ENCODE measurements at places on chromosomes 5 and 9.

DNA sequence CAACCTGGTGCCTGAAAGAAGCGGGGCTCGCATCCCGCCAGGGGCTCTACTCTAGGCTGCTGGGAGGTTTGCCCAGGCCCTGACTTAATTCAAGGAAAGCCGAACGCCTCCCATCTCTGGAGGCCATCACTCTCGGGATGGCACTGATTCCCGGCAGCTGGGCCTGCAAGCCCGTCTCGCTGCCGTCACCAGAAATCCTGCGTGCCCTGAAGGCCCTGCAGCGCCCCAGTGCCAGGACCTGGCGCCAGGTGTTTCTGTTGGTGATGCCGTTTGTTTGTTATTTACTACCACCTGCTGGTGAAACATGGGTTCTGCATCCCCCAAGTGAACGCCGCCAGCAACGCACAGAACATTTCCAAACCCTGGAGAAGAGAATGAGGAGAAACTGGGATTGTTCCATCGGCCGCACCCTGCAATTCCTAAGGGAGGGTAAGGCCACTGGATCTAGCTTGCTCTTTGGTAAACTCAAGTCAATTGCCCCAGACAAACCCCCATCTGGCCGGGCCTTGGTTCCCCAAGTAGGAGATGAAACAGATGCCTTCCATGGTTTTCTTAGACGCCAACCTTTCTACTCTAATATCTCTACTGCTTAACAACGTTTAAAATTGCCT lies 77.9 kb downstream of the AK8 start:
- DNase-seq, result peak; percentile 63

- DNase-seq, result no peak
These were observed 313.5 kb downstream of the CAAP1 start for GRCh38 chr9:26579056-26579455.

DNA sequence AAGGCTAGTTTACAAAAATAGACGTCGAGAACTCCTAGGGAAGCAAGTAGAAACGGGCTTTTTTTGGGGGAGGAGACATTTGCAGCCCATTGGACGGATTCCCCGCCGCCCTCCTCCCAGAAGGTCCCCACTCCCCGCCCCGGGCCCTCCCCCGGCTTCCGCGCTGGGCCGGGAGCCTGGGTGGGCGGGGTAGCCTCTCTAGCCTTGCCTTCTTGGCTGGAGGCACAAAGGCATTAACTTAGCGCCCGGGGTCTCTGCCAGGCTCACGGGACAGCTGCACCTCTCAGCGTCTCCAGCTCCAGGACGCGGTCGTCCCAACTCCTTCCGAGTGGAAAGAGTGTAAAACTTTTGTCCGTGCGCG lies at the start of gene DMRTA1:
Gene DMRTA1 (plus strand): TSS at position 236 of the 361 bp plus-strand sequence. CDS start 242 bp downstream, outside the sequence.
- peak; percentile 6 for DNase-seq

- peak; percentile 61 for DNase-seq
These were observed 23.4 kb downstream of the MINAR2 start for GRCh38 chr5:129771058-129771838.

DNA sequence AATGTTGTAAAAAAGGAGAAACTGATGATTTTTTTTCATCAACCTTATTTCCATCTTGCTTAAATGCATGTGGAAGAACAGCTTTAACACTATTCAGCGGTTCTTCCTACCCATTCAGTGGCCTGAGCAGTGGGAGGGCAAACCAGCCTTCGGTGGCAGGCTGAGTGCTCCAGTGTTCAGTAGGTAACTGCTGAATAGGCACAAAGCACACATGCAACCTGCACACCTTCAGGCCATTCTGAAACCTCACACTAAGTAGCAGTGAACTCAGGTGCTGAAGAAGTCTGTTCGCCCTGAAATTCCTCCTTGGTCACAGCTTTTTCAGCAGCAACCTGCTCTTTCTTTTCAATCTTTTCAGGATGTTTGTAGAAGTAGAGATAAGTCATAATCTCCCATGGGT lies 26.1 kb downstream of the FBXO4 start:
- DNase-seq, result no peak

GRCh38 chr9:5466766-5467165 lies 16.4 kb downstream of the CD274 start:
- DNase-seq, result no peak

DNA sequence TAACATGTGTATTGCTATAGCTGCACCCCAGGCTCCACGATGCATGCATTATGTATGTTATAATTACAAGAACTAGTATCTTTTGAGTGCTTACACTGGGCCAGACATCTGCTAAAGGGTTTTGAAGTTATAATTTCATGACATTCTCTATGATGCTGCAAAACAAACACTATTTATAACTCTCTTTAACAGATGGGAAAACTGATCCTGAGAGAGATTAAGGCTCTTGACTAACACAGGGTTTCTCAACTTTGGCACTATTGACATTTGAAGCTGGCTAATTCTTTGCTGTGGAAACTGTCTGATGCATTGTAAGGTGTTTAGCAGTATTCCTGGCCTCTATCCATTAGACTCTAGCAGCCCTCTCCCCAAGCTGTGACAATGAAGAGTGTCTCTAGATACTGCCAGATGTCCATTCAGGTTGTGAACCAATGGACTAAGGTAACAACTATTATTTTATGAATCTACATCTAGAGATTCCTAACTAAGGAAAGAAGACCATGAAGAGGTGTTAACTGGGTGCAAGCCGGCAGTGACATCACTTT lies 258.6 kb downstream of the ASTN2 start:
- DNase-seq, result no peak

DNA sequence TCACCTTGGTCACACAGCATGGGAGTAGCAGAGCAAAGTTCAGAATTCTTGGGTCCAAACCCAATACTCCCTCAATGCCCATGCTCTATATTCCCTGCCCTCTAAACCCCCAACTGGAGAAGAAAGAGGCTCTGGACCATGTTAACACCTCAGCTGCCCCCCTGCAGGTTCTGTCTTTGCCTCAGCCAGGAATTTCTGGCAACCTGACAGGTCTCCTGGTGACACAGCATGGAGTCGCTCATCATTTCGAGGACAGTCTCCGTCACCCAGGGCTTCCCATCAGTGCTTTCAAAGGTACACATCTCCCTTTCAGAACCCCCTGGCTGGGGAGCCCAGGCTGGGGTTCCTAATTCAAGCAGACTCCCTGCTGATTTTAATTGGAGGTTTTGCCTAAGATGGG lies 189.5 kb downstream of the BRINP1 start:
- DNase-seq, result no peak

DNA sequence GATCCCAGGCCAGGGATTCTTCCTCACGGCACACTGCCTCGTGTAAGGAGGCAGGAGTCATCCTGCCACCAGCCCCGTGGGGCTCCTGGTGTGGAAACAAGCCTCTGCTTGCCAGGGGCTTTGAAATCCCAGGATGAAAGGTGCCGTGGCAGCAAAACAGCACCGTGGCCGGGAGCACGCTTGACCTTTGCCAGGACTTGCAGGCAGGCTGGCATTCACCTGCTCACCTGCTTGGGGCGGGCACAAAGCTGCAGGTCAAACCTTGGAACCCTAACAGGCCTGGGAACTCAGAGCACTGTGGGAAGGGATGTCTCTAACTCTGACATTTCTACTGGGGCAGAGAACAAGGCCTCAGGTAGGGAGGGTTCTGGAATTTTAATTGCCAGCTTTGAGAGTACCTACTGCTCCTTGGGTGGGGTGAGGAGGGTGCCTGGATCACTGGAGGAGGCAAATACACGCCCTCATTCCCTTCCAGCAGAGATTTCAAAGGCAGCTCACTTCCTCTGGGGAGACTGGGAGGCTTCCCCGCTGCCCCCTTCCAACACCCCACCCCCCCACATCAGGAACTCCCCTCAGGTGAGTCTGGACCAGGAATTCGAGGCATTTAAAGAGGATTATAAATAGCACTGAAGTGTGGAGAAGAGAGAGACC lies 45.6 kb upstream of the STXBP1 start:
- DNase-seq, result no peak

DNA sequence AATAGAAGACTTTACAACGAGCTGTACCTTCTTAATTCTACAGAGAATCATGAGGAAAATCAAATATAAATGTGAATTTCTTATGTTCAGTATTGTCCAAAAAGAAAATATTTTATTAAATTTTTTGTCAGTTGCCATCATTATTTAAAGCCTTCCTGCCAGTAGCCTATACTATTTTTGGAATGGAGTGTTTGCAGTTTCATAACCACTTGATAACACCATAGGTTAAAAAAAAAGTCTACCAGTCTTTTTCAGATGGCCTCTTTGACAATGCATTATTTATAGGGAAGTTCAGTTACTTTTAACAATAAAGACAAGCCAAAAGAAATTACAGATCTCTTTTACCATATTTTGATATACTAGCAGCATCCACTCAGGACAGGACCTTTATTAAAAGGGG lies 80.3 kb upstream of the CCDC152 start:
- DNase-seq, result no peak

DNA sequence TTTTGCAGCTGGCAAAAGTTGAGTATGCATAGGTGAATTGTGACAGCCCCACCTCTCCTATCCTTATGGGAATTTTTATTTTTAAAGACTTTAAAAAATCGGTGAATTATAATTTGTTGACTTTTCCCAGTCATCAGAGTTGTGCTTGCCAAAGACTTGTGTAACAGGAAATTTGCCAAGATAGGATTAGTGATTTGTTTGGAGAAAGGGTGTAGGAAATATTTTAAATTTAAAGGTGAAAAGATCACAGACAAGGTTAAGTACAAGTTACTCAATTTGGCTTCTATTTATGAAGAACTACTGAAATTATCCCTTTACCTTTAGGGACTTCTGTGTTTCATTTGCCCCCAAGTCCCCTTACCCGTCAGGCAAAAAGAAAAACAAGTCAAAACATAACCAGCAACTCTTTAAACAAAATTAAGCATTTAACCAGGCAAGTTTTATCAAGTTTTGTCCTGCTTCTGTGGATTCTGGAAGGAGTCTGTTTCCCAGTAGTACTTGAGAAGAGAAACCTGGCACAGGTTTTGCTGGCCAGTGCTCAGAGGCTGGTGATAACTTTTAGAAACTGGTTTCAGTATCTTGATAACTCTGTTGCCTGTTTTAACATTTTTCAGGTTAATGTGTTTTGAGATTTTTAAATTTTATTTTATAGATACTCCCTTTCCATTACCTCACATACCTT lies 285.4 kb downstream of the MAST4 start:
- DNase-seq, result no peak

DNA sequence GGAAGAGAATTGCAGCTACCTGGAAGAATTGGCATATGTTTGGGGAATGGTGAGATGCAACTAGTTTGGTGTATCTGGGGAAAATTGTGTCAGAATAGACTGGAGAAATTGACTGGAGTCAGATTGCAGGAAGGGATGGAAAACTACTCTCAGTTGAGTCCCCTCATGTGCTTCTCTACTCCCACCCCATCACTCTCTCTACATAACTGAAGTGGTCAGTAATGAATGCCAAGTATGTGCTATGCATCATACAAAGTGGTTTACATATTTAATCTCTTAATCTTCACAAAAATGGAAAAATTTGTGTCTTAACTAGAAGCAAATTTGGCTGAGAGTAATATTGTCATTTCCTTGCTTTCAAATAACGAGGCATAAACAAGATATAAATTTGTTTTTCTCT lies 146.4 kb upstream of the TNC start:
- DNase-seq, result no peak

DNA sequence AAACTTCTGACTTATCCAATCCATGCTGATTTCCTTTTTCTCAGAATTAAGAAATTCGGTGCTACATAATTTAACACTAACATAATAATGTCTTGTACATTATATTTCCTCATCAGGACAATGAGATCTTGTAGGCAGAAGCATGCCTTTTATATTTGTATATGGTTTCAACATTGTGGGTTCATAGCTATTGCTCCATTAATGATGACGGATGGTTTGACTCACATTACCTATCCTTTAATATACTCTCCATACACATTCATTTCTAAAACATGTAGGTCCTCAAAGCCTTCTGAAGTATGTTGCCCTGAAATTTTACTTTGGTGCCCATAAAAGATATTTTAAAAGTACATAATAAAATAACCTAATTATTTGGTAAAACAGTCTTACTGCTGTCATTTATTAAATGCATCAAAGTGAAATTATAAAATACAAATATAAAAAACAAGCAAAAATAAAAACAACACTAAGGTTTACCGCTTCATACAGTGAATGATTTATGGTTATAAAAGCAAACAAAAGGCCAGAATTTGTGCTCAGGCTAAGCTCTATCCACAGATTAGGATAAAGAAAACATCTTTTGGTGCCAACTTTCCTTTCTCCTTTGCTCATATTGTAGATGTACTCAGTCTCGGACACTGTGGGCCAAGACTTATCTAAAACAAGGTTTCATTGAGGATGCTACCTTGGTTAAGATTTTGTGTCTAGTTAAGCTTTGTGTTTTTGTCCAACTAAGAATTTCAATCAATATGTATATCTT lies 61.2 kb upstream of the GCNT4 start:
- DNase-seq, result no peak

DNA sequence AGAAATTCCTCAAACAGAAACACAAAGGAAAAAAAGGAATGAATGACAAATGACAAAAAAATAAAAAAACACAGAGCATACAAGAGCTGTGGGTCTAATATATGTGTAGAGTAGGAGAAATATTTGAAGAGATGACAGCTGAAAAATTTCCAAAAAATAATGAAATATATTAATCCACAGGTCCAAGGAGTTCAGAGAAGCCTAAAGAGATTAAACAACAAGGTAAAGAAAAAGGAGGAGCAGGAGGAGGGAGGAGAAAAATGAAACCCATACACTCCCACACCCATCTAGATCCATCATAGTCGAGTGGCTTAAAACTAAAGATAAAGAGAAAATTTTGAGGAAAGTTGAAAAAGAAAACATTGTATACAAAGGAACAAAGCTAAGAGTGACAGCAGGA lies 182.4 kb upstream of the MAP3K1 start:
- no peak for DNase-seq

DNA sequence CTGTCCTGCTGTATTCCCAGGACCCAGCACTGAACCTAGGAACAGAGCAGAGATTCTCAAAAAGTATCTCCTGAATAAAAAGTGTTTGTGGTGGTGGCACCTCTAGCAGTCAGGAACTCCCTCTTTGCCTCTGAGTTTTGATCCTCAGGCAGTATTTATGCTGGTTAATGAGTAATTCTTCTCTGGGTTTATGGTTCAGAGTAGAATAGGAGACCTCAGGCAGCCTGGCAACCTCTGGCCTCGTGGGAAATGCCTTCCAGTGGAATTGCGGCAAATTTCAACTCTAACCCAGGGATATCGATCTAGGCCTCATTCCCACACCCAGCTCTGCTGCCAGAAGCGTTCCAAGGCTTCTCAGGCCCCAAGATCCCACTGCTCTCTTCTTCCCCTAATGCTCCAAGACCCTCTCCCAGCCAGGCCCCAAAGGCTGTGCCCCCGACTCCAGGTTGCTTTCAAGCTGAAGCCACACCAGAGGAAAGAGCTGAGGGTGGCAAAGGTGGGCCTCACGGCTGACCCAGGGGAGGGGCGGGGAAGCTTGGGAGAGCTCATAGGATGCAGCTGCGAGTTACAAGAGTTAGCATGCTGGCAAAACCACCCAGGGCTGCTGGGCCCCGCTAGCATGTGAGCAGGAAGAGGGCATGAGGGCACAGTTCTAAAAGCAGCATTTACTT lies 10.9 kb upstream of the HDHD3 start:
- DNase-seq, result no peak

DNA sequence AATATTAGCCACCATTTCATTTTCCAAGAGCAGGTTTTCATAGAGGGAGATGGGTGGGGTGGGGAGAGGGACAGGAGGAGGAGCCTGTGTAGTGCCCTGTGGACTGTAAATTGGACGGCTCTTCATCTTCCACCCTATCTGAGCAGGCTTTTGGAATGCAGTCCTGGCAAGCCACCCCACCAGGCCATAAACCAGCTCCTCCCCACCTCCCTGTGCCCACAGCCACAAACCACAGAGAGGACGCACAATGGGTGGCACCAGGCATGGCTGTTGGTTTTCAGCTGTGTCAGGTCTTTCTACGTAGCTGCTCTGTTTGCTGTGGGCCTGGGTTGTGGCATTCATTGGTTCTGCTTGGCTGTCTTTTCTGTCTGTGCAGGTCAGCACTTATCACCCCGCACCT lies 58.0 kb downstream of the PLAC8L1 start:
- no peak for DNase-seq

GRCh38 chr9:96187151-96187555 lies 114.8 kb downstream of the HSD17B3 start:
- no peak for DNase-seq

Measured in activated naive CD4-positive, alpha-beta T cell treated with anti-CD3 and anti-CD28 coated beads, Interleukin-2, amount 50 U/mL, for 72 hours (primary cell).